SW480 (cell line): ENCODE measurements at places on chromosomes 16 and 17.

GRCh38 chr16:49545741-49546448, 172.3 kb downstream of the C16orf78 start:
- DNase-seq, result no peak

- DNase-seq, result no peak
Measured at GRCh38 chr16:69057400-69058378, 47.8 kb upstream of the HAS3 start.

- no peak for DNase-seq
Measured at GRCh38 chr16:70795296-70795912, 5.6 kb downstream of the VAC14 start.

DNA sequence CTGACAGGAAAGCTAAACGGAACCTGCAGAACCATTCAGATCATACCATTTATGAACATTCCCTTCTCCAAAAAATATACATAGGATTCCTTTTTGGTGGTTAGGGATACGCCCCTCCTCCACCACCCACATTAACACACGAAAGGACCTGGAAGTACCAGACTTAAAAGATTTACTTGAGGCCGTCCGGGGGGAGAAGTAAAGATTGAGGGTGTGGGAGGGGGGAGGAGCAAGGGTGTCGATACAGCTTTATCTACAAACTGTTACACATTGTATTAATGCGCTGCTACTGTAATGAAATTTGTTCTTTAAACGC, 537 bp downstream of the PALB2 start:
- no peak for DNase-seq

- peak; percentile 91 for DNase-seq
Measured at GRCh38 chr17:74987418-74987908, at the start of gene CDR2L. TSS of gene CDR2L (plus strand) at chr17:74987632. CDS start at chr17:74988044, 412 bp downstream.

GRCh38 chr17:30091121-30091670, 25.4 kb upstream of the NSRP1 start:
- no peak for DNase-seq

- DNase-seq, result no peak
Measured at GRCh38 chr16:64253096-64253495, 868.8 kb downstream of the CDH11 start.

DNA sequence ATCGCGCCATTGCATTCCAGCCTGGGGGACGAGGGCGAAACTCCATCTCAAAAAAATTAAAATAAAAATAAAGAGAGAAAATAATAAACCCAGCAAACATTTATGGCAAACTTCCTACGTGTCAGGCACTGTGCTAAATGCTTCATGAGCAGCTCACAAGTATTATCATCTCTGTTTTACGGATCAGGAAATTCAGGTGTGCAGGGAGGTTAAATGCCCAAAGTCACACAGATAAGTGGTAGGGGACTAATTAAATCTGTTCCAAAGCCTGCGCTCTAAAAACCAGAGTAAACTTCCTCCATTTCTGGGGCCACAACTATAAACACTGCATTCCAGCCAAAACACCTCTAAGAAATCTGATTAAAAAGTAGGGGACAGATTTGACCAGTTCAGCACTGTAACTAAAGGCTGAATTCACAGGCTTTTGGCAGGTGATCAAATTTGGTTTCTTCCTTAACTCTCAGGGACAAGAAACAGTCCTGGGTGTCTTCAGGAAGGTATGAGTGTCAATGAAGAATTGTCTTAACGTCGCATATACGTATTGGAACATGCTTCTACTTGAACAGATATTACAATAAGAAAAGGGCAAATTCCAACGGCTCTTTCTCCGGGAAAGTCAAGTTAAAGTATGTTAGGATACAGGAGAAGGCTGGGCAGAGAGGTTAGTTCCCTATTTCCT, 996 bp downstream of the STRADA start:
- DNase-seq, result peak; percentile 28

- DNase-seq, result no peak
Measured at GRCh38 chr17:81032641-81033480, 2.1 kb upstream of the BAIAP2 start.

DNA sequence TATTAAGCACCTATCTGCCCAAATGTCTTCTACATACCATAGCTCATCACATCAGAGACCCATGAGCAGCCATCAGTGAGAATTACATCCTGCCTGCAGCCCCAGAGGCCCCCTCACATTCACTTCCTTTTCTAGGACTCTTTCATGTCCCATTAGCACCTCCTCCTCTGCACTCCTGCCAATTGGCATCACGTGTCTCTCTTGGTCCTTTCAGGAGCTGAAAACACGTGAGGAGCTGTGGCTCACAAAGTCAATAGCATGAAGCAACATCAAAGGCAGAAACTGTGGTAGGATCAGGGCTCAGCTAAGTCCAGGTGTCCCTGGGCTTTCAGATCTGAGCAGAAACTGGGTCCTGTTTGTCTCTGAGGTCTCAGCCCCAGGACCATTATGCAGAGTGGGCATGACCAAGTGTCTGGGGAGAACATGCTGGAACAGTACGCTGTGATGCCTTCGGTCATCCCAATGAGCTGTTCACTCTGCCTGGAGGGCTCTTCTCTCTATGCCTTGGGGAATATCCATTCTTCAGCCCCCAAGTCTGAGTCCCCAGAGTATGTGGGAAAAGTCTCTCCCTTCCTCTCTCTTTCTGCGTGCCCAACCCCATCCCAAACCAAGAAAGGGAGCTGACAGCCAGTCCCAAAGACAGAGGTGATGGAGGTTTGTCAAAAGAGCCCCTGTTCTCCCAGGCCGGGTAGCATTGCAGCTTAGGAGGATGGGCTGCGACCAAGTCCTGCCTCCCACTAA, 457.0 kb upstream of the CDH5 start:
- peak; percentile 96 for DNase-seq

DNA sequence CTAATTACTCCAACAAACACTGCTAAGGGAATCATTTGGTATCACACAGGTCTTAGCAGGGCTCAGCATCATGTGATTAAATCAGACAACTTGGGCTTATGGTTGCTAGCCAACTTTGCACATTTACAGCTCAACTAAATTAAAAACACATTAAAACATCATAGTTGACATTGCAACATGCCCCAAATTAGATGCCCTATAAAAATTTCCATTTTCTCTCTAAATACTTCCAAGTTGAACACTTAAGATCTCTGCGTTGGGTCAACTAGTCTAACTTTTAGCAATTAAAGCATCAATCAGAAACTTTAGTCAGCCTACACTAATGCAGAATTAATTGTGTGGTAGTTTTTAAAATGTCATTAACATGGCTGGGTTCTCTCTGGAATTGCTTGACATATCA, 12.1 kb downstream of the DNAJC7 start:
- DNase-seq, result no peak

DNA sequence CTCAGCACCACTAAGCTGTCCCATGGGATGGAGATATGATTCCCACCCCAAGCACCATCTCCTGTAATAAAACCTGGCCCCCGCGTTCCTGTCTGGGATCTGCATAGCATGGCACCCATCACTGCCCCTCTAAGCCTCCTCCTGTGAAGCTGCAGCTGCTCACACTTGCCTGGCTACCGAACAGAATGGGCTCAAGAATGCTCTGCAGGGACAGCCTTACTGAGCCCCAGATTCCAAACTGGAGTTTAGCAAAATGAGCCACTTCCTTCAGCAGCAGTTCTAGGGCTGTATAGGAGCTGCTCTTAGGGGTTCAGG, 256.1 kb downstream of the CPPED1 start:
- no peak for DNase-seq

DNA sequence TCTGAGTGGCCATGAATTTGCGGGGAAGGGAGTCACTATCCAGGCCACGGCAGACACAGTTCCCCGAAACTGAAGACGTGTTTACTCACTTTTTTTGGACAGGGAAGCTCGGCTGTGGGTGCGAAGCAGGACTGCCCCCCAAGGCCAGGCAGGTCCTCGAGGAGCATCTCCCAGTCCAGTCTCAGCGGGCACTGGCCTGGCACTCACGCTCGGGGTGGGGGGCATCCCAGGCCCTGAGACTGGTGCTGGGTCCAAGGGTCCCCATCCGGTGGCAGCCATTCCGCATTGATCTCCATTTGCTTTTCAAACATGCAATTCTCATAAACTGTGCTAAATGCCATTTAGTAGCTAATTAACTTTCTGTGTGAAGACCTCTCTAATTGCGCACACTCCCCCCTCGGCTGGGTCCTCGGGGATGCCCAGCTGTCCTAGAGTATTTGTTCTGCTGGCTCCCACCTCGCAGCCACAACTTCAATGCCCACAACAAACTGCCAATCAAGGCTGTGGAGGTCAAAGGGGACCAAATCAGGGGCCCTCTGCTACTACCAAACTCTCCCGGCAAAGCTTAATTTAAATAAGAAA, 50.2 kb downstream of the TBC1D16 start:
- DNase-seq, result no peak

DNA sequence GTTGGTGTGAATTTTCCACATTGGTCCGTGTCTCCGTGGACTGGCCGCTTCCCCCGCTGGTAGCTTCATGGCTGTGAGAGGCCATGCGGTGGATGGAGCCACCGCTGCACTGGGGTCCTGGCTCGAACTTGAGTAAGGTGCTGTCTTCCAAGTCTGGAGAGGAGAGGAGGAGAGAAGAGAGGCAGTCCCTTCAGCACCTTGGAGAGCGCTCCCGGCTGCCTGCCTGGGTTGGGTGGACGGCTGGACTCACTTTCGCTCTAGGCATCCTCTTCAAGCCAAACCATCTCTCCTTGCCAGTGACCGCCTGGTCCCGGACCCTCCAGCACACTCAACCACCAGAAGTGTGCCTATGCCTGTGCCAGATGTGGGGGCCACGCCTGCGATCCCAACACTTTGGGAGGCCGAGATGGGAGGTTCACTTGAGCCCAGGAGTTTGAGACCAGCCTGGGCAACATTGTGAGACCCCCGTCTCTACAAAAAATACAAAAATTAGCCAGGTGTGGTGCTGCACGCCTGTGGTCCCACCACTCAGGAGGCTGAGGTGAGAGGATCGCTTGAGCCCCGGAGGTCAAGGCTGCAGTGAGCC, 6.2 kb downstream of the JPH3 start:
- peak; percentile 14 for DNase-seq

DNA sequence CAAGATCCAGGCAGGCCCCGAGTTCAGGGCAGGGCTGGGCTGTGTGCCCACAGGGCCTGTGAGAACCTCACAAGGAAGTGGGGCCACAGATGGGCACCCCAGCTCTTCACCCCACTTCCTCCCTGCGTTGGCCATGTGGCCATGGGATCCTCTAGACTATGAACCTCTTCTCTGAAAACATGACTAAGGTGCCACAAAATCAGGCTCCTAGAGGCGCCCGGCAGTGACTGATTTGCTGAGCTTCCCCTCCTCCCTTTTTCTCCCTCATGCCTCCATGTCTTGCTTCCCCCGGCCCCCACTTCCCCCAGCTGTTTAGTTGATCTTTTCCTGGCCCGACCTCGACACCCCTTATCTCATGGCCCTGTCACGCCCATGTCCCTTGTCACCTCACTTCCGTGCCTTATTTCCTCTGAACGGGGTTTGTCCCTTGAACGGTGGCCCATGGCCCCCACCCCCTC, 87.1 kb downstream of the KCNJ12 start:
- no peak for DNase-seq

DNA sequence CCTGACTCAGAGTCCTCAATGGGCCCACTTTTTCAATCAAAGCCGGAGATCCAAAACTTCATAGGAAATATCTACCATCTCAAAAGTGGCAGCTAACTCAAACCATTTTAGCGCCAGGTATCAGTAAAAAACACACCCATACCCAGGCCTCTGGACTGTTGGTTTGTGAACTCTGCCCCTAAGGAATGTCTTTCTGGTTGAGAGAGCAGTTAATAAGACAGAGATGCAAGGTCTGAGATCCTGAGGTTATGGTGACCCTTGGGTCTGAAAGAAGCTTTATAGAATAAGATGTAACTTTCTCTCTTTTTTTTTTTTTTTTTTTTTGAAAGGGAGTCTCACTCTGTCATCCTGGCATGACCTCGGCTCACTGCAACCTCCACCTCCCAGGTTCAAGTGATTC, 350.5 kb downstream of the SOX9 start:
- no peak for DNase-seq

GRCh38 chr17:6675201-6675825, 23.8 kb downstream of the C17orf100 start:
- DNase-seq, result no peak

DNA sequence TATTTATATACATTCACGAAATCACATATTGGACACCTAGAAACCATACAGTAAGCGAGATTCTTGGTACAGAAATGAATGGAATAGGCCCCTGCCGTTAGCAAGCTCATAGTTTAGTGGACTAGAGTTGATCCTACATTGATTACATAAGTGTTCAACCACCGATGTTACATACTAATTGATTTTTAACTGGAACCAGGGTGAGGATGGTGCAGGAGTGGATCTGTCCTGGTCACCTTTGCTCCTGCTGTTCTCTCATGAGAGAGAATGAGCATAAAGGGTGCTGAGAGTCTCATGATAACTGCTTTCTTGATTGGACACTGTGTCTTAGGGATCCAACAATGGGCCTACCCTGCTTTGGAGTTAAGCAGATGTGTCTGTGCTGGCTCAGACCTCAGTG, 13.9 kb downstream of the MAP2K4 start:
- DNase-seq, result no peak

GRCh38 chr16:56637814-56638750, at the start of gene MT1A:
TSS of gene MT1A (plus strand) at chr16:56638666. CDS start at chr16:56638739, 73 bp downstream.
- peak; percentile 24 for DNase-seq

DNA sequence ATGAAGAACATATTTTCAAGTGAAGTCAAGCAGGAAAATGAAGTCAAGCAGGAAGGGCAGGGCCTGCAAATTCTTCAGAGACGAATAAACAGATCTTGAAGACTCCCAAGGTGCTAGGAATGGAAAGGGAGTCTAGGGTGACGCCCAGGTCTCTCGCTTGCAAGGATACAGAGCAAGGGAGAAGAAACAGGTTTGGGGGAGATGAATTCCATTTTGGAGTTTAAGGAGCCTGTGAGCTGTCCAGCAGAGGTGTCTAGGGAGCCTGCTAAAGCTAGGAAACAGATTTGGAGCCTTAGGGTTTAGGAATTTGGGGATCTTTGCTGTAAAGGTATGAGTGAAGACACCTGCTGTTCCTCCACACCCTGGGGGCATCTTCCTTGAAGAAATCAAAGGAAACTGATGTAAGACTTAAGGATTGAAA, 2.0 kb upstream of the UNKL start:
- no peak for DNase-seq
